ENCODE measurements at places on chromosomes 1 and 21.

DNA sequence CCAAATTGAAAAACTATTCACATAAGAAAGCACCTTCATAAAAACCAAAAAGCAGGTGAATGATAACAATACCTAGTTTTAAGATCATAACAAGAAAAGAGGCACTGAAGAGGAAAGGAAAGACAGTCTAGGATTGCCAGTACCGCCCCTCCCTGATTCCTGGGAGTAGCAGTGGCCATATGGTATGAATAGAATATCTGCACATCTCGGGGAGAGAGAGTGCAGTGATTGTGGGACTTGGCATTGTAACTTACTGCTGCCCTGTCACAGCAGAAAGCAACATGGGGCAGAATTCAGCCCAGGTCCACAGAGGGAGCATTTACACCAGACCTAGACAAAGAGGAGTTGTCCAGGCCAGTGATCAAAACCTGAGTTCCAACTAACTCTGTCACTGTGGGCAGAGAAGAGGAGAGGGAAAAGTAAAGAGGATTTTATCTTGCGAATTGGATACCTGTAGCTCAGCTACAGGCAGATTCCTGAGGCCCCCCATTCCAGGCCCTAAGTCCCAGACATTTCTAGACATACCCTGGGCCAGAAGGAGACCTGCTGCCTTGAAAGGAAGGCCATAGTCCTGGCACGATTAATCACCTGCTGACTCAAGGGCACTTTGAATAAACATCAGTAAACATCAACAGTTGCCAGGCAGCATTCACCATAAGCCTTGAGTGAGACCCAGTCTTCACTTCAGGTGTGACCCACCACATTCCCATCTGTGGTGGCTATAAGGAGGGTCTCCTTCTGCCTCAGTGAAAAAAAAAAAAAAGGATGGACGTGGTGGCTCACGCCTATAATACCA lies 397.5 kb downstream of the TGFB2 start:
- DNase-seq = no peak

GRCh38 chr1:31374511-31375196 lies 1.8 kb upstream of the FABP3 start:
- DNase-seq = no peak

DNA sequence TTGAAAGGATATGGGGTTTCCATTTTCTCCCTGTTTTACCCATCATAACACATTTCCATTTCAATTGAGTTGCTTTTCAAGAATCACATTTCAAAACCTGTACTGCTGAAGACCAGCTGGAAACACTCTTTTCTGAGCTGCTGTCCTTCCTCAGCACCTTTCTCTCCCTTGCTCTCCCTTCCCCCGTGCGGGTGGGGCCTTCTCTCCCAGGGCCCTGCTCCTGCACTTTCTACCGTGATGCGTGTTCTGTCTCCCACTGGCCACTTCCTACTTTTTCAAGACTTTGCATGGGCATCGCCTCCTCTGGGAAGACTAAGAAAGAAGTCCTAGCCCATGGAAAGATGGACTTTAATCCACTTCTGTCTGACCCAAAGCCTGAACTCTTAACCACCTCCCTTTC lies 390.4 kb downstream of the PTPRU start:
- no peak for DNase-seq

- no peak for DNase-seq
These were observed 6.9 kb upstream of the CGN start for GRCh38 chr1:151504252-151504651.

DNA sequence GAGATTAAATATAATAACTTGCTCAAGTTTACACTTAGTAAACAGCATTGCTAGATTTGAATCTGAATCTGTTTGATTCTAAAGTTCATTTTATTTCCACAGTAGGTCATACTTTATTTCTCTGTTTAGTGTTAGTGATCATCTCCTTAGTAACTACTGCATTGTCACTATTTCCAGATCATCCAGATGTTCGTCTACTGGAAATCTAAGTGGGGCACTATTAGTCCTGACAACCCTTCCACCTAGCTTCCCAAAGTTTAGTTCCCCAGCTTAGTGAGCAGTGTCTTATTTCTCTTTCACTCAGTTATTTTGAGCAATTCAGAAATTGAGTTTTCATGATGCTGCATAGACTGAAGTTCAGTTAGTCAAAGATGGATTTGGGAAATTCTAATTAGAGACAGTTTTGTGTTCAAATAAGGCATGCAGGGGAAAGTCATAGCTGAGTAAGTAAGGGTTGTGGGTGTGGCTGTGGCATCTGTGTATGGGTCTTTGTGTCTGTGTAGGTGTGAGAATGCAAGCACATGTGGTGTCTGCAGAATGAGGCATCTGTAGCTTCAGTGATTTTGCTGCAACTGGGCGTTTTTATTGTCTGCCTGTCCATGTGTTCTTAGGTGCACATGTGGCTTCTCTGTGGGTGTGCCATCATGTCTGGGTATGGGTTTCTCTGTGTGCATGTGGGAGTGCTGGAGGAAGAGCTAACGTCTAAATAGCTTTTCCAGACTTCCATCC lies 107.3 kb downstream of the NTMT2 start:
- DNase-seq = no peak

DNA sequence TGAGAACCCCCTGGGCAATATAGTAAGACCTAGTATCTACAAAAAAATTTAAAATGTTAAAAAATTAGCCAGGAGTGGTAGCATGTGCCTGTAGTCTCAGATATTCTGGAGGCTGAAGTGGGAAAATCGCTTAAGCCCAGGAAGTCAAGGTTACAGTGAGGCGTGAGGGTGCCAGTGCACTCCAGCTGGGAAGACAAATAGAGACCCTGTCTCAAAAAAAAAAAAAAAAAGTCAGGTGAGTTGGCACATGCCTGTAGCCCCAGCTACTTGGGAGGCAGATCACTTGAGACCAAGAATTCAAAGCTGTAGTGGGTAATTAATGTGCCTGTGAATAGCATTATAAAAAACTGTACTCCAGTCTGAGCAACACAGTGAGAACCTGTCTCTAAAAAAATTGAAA lies 4.6 kb downstream of the BECN2 start:
- no peak for DNase-seq

DNA sequence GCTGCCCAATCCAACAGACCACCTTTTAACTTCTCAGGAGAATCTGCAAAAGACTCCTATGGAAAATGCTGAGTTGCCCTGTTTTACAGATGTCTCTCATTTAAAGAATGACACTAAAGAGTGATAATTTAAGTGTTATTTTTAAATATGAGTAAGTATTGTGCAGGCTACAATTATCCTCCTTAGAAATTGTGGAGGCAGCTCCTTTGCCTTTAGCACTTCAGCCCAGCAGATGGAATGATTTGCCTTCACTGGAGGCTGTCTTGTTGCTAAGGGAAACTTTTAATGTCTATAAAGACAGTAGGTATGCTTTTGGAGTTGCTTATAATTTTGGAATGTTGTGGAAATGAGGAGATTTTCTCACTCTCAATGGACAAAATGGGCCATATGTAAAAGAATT lies 1345.5 kb downstream of the NCAM2 start:
- DNase-seq = no peak

DNA sequence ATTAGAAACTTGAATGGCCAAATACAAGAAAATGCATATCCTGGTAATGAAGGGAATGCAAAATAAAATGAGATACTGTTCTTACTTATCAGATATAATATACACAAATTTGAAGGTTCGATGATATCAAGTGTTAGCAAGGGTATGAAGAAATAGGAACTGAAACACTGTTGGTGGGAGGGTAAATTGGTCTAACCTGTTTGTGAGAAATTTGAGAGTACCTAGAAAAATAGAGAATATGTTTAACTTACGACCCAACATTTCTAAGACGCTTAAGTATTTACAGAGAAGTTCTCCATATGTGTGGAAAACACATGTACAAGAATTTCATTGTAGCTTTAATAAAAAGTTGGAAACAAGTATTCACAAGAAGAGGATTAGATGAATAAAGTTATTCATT lies 25.9 kb downstream of the ATG4C start:
- no peak for DNase-seq
